Stimulated activated CD8-positive, alpha-beta memory T cell treated with anti-CD3 and anti-CD28 coated beads, Interleukin-2, amount 100 ng/mL, for 1 hour (primary cell): ENCODE measurements at places on chromosomes 7 and 10.

- no peak for DNase-seq
These were observed 221.6 kb downstream of the STK31 start for GRCh38 chr7:23931633-23932032.

- no peak for DNase-seq
These were observed 81.7 kb downstream of the COL28A1 start for GRCh38 chr7:7454000-7454399.

DNA sequence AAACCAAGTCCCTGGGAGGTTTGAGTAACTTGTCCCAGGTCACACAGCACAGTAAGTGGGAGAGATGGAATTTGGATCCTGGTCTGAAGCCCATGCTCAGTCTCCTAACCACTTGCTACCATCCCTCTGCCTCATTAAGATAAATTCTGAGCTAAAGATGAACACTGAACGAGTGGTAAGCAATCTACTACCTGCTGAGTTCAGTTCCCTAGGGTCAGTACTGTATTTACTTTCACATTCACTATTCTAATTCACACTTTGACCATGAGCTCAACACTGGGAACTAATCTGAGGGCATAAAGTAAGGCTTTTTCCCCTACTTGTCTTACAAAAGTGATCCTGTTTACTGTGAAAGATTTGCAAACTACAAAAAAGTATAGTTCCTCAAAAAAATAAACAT is 2.4 kb downstream of the UROS start:
- no peak for DNase-seq

GRCh38 chr10:113961182-113962031 is 82.3 kb upstream of the ADRB1 start:
- DNase-seq: peak; percentile 34

GRCh38 chr7:156152390-156152789 is 340.1 kb upstream of the SHH start:
- no peak for DNase-seq

DNA sequence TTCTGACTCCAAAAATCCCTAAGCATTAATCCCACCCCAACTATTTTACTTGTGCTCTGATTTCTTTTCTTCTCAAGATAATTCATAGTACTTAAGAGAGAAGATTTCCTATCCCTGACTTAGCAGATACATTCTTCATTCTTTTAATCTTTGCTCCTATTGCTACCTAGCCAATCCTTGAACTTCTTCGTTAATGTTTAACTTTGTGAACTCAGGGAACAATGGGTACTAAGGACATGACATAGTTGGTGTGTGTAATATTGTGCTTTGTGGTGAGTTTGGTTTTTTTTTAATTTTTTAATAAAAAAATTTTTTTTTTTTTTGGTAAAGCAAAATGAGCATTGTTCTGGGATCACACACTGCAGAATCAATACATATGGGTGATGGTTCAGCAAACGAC is 166.2 kb downstream of the CHCHD3 start:
- DNase-seq: no peak

GRCh38 chr7:140062118-140062527 is 628 bp downstream of the PARP12 start:
- DNase-seq: peak; percentile 46

- peak; percentile 40 for DNase-seq
These were observed 67.5 kb downstream of the PFKFB3 start for GRCh38 chr10:6269953-6270867.

DNA sequence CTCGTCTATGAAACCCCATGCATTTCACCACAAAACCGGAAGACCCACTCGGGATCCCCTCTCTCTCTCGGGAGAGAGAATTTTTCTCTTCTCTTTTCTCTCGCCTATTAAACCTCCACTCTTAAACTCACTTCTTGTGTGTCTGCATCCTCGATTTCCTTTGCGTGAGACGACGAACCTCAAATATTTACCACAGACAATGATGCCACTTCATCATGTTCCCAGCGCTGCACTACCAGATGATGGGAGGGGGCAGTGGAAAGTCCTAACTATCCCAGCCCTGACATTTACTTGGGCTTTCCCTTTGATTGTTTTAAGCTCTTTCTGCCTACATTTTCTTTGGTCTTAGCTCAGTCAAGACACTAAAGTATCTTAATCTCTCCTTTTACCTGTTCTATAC is 906.7 kb downstream of the GRID1 start:
- DNase-seq: no peak

DNA sequence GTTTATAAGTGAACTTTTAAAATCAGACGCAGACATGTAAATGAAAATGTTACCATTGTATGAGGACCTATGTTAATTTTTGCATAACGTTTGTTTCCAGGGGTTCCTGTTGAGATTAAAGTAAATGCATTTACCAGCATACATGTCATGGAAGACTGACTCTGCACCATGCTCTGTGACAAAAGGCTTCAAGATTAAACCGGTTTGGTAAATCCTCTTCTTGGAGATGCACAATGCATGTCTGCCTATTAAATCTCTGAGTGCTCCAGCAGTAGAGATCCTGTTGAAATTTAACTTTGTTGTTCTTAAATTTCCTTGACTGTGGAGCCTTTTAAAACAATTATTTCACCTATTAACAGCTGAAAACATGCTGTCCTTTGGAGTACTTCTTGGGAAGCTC is 36.5 kb upstream of the JAZF1 start:
- DNase-seq: no peak

DNA sequence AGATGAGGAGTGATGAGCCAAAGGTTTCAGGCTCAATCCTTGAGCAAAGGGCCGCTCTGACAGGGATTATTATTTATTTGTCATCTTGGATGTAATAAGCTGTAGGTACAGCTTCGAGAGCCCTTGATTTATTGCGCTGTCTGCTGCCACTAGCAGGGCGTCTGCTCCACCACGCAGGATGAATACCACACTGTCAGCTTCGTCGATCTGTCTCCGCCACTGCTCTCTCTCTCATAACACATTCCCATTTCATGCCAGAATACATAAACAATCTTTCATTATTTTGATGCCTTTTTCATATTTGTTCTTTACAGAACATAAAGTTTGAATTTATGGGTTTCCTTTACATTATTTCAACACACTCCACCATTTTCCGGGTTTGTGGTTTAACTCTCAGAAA is 276.6 kb downstream of the LRMDA start:
- DNase-seq: no peak

DNA sequence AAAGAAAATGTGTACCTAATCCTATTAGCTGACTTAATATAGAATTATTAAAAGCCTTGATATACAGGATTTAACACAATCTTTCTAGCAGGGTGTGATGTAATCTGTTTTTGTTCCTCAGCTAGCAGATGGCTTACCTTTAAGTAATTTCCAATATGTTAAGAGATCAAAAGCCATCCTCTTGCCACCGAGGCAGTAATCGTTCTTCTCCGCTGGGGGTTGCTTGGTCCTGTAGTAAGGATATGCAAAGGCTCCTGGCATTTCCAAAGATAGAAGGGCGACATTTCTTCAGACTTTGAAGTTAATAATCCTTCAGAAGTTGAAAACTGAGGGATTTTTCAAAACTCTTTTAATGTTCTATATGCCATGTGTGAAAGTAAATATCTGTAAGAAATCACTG is 156.4 kb downstream of the FZD1 start:
- DNase-seq: no peak

- DNase-seq: no peak
These were observed 75.7 kb downstream of the SEMA3C start for GRCh38 chr7:80843018-80843677.

- DNase-seq: no peak
These were observed 263.4 kb downstream of the INHBA start for GRCh38 chr7:41439515-41439879.

DNA sequence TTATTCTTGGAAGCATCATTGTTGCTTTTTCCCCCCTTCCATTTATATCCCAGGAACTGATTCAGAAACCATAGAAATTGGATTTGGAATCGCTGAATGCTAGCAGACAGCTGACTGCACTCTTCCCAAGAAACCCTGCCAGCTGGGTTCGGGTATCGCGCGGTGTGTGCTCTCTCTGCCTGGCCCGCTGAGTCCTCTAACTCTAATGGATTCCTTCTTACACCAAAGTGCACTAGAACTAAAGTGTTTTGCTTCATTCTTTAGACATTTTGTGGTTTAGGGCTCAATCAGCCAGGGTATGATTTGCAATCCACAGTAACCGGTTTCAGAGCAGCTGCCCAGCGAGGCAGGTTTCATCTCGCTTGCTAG is 92.2 kb downstream of the EGFR start:
- no peak for DNase-seq

DNA sequence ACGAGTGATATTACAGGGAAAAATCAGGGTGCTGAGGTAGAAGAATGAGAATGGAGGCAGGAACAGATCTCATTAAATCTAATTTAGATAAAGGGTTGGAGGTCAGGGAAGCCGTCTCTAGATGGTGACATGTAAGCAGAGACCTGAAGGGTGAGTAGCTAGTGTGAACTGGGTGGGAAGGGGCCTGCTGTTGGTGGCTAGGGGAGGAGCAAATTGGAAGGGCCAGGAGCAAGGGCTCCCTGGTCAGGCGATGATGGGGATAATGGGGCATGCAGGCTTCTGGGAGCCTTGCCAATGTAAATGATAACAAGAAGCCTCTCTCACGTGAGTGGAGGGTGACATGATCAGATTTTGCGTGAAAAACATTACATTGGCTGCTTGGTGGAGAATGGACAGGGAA is 76.3 kb downstream of the WDFY4 start:
- no peak for DNase-seq

GRCh38 chr10:13056456-13057077 is 43.4 kb upstream of the OPTN start:
- no peak for DNase-seq

- no peak for DNase-seq
These were observed 20.5 kb downstream of the TRPV5 start for GRCh38 chr7:142913051-142913450.

GRCh38 chr10:113397047-113397446 is 155.8 kb upstream of the HABP2 start:
- no peak for DNase-seq

DNA sequence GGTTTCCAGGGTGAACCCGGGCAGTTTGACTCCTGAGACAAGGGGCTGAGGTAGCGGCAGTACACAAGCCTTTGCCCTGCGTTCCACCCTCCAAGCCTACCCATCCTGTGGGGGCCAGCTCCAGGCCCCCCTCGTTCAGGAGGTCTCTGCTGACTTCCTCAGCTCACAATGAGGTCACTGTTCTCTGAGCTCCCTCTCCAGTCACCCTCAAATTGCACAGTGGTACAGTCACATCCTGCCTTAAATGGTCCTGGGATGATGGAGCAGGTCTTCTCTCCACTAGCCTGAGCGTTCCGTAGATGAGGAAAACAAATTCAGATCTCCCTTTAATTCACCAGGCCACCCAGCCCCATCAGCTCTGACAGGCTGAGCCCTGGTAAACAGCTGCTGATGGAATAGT is 90.2 kb downstream of the SH3PXD2A start:
- no peak for DNase-seq

DNA sequence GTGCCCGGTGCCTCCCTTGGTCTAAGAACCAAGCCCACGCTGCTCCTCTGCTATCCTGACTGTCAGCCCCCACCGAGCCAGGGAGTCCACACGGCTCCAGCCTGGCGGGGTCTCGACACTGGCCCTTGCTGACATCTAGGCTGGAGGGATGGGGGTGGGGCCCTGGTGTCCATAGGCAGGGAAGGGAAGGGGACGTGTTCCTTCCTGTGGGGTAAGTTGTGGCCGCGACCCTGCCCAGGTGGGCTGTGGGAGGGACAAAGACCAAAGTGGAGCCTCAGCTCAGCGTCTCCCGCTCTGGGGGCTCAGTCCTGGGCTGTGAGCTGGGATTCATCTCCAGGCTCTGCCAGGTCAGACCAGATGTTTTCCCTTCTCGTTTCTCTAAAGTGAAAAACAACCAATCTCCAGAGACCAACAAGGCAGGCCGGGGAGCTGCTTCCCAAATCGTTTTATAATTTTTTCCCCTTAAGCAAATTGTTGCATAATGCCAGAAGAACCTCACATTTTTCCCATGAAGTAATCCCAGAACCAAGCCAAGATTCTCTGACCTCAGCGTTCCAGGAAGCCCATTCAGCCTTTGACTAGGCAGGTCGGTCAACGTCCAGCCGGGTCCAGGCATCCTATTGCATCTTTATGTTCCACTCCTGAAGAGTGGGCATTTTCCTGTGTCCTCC is 101.2 kb downstream of the RGS10 start:
- no peak for DNase-seq

DNA sequence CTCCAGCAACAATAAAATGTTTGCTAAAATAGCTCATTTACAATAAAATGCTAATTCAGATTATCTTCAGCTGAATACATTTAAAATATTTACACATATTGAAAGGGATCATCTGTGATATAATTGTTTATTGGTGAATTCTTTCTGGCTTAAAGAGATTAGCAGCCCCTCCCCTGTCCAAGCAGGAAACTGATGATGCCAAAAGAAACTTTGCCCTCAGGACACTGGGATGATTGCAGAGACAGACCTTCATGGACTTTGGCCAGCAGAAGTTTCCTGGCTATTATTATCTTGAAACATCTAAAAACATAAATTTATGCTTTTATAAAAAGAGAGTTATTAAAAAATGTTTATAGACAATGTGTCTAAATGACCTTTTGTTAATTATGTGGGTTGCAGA is 764.9 kb upstream of the MBL2 start:
- no peak for DNase-seq

DNA sequence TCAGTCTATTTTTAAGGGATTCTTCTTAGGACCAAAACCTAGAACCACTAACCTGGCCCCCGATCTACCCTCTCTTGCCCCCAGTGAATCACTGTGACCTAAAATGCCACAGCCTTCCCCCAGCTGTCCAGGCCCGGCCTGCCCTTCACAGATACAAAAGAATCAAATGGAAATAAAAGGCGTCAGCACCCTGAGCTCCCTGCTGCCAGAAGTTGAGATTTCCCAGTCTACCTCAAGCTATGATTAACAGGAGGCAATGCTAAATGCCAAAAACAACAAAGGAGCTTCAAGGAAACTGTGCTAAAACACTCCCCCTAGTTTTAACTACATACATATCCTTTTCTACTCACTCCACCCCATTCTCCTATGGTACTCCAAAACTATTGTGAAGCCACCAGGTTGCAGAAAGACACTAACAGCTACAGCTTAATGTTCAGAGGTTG is 67.8 kb downstream of the GSAP start:
- DNase-seq: no peak

DNA sequence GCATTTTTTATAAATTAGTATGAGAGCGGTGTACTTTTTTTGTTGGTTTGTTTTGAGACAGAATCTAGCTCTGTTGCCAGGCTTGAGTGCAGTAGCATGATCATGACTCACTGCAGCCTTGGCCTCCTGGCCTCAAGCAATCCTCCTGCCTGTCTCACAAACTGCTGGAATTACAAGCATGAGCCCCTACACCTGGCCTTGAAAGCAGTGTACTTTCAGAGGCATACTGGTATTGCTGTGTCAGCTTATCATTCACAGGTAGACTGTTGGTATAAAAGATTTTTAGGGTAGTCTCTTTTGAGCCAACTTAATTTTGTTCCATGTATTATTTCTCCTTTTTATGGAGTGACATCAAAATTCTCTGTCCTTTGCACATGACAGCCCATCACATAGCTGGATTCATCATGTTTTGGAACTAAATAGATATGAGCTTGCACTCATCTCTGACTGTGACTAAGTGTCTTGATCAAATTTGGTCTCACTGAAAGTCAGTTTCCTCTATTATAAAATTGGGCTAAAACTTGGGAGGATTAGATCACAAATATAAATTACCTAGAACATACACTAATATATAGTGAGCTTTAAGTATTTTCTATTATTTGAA is 12.4 kb downstream of the GNAT3 start:
- DNase-seq: no peak
